ENCODE measurements at places on chromosomes 11 and 22.

DNA sequence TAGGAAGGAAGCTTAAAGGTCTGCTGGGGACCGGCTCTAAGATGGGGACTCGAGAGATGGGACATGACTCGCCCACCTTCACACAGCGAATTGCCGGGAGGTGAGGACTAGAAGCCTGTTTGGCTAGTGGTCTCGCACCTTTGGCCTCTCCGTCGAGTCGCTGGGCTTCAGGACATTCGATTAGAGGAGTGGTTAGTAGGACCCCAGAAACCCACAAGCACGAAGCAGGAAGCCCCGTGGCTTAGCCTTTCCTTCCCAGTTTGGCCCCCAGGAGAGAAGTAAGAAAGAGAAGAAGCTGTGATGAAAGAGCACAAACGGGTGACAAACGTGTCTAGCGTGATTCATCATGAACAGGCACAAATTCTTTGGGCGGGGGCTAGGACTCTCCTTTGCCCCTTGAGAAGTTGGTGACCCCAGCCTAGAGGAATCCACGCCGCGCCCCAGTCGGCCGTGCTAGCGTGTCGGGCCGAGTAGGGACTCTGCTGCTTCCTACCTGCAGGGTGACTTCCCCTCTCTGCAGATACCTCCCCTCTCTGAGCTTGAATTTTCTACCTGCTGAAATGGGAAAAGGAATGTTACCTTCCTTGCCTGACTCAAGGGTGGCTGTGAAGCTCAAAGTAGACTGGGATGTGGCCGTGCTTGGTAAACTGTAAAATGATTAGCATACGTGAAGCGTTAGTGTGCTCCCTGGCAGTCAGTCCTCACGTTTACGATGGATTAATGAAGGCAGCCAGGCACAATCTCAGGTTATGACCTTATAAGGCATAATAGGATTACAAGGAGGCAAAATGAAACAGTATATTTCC lies 1.1 kb upstream of the ADM start:
- DNase-seq, result peak; percentile 44

- no peak for DNase-seq
Observed at GRCh38 chr22:47015589-47016178, 253.2 kb downstream of the TBC1D22A start.

GRCh38 chr22:48394787-48395186 lies 1432.9 kb downstream of the BRD1 start:
- DNase-seq, result no peak

GRCh38 chr11:70270877-70271648 lies 573 bp downstream of the PPFIA1 start:
- DNase-seq, result peak; percentile 54

DNA sequence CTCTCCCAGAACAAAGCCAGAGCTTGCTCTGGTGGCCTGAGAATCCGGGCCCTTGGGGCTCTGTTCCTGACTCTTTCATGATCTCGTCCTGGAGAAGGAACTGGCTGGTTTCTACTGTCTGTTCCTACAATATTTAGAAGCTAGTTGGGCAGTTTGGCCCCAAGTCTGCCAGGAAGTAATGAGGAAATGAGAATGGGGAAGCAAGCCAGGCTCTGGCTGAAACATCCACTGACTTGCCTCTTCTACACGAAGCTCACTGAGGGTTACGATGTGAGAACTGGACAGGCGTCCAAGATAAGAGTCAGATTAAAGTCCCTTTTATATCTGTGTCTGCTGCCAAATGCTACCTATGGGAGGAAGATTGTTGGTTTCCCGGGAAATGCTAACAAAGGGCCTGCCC lies 110.0 kb upstream of the KIRREL3 start:
- no peak for DNase-seq

DNA sequence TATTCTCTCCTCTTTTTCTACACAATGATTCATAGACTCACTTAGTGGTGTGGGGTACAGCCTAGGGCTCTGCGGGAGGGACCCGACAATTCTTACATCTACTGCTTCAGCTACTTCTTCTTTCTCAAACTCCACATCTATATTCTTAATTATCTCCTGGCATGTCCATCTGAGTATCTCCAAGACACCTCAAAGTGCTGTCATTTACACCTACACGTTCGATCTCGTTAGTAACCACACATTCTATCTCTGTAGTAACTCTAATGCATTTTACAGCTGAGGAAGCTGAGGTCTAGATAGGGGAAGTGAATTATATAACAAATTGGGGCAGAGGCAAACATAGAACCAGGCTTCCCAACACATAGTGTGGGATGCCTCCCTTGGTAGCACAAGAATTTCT lies 27.7 kb upstream of the RRM1 start:
- DNase-seq, result no peak

DNA sequence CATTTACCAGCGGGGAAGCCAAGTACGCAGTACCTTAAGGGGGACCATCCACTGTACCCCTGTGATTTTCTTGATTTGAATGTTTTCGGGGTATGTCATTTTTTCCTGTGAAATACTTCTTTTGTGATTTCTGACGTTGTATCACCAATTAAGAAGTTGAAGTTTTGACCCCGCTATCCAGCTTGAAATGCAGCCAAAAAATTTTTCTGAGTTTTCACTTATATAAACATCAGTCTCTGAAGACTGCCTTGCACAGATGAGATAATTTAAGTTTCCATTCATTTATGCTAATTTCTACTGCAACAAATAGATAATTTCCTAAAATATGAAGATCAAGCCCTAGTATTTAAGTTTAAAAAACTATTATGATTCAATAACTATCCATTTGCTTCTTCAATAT lies 20.0 kb downstream of the CTSC start:
- no peak for DNase-seq

GRCh38 chr22:45932071-45932470 lies 44.9 kb downstream of the WNT7B start:
- no peak for DNase-seq

GRCh38 chr11:17755891-17756290 lies 21.3 kb downstream of the KCNC1 start:
- DNase-seq, result no peak

- DNase-seq, result no peak
Observed at GRCh38 chr22:30190574-30190973, 56.0 kb downstream of the LIF start.

DNA sequence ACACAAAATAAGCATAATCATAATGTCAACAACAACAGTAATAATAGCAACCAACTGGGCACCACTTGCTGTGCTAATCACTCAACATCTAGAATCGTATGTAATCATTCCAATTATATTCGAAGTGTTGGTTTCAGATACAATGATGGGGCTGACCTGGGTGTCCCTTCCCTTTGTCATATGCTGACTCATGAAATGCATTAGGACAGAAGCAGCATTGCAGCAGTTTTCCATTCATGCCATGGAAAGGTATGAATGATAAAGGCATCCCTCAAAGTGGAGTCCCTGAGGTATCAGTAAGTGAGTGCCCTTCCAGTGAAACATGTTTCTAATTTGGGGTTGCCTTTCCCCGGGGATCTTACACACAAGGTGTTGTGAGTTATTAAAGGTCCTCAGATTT lies 46.3 kb upstream of the ANO3 start:
- no peak for DNase-seq

DNA sequence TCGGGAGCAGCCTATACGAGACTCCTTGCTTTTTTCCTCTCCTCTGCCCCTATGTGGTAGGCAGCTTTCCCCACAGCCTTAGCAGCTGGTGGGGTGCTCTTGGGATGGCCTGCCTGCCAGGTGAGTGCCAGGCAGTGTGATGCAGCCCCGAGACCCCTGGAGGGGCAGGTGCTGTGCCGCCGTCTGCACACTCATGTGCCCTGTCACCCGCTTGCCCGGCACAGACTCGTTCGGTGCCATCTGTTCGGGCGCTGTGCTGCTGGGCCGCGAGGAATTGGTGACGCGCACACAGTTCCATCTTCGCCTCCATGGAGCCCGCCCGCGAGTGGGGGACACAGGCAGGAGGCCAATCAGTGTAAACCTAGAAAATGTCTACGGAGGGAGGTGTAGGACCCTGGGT lies 15.1 kb downstream of the TRMU start:
- no peak for DNase-seq

- DNase-seq, result no peak
Observed at GRCh38 chr11:95241681-95242081, 10.7 kb upstream of the SESN3 start.

DNA sequence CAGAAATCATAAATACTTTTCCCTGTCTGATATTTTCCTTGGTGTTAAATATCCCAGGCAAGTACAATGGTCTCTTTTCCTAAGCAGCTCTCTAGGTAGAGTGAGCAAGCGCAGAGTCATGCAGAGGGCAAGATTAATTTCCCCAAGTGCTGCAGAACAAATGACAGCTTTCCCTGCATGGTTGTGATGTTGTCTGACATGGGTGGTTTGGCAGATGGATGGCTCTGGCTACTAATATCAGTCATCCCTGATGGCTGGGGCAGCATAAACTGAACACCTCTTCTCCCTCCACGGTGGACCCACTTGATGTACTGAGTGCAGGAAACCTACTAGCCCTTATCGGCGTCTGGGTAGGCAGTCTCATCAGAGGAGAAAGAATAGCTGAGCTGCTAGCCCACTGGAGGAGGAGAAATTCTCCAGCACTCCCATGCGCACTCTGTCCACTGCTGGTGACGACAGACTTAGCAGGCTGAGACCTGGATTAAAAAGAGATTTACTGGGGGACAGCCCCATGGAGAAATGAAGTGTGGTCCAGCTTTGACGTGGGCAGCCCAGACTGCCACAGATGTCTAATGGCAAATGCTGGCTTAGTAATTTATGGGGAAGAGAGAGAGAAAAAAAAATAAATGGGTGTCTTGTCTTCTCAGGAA lies 202.9 kb downstream of the DBX1 start:
- DNase-seq, result no peak

GRCh38 chr11:73177380-73177777 lies 35.3 kb upstream of the FCHSD2 start:
- no peak for DNase-seq

- peak; percentile 55 for DNase-seq
Observed at GRCh38 chr22:19772673-19773469, 12.3 kb downstream of the TBX1 start.

GRCh38 chr11:71252770-71253730 lies 673 bp upstream of the SHANK2 start:
- DNase-seq, result peak; percentile 22

- DNase-seq, result no peak
Observed at GRCh38 chr11:43868852-43869567, 11.6 kb upstream of the ALKBH3 start.

DNA sequence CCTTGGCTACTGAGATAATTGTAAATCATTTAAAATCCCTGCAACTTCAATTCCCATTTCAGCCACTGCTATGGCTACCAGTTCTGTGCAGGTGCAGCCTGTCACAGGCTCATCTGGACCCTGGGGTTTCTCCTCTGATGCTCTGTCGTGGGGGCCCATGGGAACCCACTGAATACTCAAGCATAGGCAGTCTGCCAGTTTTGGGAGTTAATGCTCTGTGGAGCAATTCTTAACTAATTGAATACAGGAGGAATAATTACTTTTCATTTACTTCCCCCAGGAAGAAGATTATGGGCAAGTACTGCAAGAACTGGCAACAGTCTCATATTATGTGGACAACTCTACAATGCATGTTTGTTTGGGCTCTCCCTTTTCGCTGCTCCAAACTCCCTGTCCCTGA lies 25.9 kb downstream of the OR51E2 start:
- no peak for DNase-seq

GRCh38 chr22:30044881-30045493 lies 35.3 kb upstream of the HORMAD2 start:
- no peak for DNase-seq

DNA sequence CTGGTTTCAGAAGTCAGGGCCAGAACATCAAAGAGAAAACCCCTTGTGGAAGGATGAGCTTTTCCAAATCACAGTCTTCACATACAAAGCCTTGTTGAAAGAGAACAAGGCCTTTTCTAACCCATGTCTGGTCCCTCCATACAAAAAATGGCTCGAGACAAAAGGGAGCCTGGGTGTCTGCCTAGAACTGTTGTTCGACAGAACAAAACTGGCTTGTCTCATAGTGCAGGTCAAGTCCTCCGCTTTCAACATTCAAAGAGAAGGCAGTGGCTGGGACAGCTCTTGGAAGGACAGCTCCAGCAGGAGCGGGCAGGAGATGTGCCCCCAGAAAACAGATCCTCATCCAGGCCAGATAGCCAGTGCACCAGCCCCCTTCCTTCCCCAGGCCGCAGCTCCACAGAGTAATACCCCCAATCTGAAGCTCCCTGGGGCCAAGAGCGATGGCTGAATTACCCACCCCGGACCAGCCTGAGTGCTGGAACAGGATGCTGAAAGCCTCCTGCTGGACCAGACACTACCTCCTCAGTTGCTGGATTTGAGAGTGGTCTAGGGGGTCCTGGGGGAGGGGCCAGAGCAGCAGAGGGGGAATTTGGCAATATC lies 27.6 kb downstream of the USH1C start:
- no peak for DNase-seq

Measured in germinal center (tissue), 1 donor.